ENCODE measurements at places on chromosomes 7 and 10. TPM values are rescaled to one million over a fixed set of nuclear protein-coding genes. Genes with fewer than 3 reads are reported as not detected.

DNA sequence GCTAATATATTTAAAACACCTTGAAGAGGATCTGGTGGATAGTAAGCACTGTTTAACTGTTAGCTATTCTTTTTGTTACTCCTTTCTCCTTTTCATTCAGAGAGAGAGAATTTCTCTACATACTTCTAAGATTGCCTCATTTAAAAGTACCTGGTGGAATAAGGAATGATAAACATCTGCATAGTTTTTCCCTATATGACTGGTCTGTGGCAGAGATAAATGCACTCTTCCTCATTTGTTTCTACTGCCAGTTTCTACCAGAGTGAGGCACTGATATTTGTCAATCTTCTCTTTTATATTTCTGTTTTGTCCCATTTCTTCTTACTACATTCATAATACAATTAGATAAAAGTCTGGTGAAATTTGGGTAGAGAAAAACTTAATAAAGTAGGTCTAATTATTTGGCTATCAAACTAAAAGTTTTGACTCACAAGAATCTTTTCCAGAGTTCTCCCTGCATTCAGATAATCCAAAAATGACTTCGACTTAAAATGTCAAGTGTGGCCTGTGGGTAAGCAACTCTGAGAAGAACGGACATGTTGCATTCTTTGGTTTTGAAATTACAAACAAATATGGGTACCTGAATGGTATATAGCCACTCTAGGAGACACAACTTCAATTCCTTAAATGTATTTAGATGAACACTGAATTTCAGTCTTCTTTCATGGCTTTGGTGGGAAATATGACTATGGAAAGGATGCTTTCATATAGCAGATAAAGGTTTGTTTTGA lies 38.8 kb downstream of the RNLS start:
- no peak for DNase-seq

Gene GDF10
- not detected for total RNA-seq

- DNase-seq = peak; percentile 30
These were observed 27.9 kb upstream of the NKX6-2 start for GRCh38 chr10:132813560-132814468.

- no peak for DNase-seq
These were observed 215.8 kb downstream of the SKAP2 start for GRCh38 chr7:26648554-26648953.

- DNase-seq = no peak
These were observed 70.3 kb upstream of the MXI1 start for GRCh38 chr10:110137142-110137545.

Gene LRRN3
- not detected for total RNA-seq

Gene PKD2L1
- total RNA-seq = not detected

Measured in endodermal cell (in vitro differentiated cells).